ENCODE measurements at places on chromosomes 3 and 15.

DNA sequence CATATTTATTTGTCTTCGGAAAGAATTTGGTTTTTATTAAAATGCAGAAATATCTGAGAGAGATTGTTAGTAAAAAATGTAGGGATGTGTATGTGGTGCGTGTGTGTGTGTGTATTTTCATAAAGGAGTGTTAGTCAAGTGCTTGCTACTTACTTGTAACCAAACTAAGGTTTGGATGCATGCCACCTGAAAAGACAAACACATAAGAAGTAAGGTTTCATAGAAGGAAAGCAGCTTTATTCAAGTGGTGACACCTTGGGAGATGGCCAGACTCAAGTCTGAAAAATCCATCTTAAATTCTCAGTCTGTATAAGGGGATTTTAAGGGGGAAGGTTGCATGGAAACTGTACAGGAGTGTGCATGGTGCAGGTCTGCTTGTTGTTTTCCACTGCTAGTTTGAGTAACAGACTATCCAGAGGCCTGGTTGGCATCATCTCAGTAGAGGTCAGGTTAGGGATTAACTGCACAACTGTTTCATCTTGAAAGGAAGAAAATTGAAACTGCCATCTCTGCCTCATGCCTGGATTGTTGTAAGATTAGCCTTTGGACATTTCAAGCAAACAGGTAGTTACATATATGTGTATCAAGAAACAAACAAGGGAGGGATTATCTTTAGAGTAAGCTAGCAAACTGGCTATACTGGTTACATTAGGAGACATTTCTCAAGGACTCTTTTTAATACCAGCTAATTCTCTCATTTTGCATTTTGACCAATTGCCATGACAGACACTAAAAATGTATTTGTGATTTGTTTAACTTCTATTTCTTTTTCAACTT is 196.7 kb downstream of the EPHA6 start:
- DNase-seq: no peak

DNA sequence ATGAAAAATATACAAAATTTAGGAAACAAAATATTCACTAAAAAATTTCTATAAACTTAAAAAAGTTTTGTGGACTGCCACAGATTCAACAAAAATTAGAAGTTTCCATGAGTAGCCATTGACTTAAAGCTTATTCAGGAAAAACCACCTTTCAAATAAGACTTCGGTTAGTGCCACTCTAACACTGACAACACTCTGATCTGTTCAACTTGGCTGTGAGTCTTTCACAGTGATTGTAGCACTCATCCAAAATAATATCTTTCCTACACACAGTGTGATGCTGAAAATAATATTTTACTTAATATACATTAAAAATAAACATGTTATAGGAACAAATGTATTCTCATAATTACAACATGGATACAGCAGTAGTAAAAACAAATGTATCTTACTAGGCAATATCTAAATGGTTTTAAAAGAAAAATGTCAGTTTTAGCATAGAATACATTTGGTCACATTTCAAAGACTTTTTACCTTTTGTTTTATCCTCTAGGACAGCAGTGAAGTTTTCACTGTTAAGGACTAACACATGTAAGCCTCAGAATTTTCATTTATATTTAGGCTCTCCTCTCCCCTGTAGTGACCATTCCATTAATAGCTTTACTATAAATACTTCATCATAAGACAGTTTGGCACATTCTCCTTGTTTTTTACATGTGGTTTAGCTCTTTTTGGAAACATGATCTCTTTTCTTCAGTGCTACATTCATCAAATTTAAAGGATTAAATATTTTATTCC is at the start of gene ASB14:
ASB14 (minus strand) TSS at position 527 of the 738 bp plus-strand sequence. CDS start 652 bp downstream, outside the sequence.
- no peak for DNase-seq

GRCh38 chr3:62539762-62540161 is 166.4 kb upstream of the FEZF2 start:
- DNase-seq: no peak

- no peak for DNase-seq
Measured at GRCh38 chr15:48383031-48383430, 51.8 kb downstream of the DUT start.
